Activated CD4-positive, alpha-beta T cell treated with anti-CD3 and anti-CD28 coated beads, Interleukin-2, amount 10 ng/mL, durations not matched to agents 24 days and 14 days (primary cell): ENCODE measurements at places on chromosomes 7 and 10.

DNA sequence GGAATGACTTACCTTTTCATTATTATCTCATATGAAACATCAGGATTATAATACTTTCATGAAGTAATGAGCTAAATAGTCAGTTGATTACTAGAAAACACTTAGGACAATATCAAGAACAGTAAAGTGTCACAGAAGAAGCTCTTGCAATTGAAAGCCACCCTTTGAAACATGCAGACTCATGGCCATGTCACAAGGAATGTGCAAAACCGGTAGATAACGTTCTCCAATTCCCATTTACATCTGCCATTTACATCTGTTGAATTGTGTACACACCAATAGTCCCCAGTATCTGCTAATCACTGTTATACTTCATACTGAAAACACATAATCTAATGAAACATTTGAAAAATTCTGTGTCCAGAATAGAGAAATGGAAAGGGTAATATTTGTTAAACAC is 237.5 kb downstream of the CREB5 start:
- no peak for DNase-seq

DNA sequence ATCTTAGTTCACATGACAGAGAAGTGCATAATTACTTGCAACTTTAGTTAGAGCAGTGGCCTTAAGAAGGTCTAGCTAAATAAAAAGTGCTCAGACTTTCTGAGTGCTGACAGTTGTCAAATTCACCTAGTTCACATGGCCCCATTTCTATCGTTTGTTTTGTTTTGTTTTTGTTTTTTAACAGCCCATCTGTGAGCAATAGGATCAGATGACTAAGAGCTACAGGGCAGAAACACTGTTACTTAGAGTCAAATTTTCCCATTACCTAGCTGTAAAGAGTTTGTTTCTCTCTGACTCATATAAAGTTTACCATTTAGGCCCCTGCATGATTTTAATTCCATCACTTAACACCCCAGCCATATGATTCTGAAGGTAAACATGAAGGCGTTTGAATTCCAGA is 18.8 kb downstream of the CAV1 start:
- no peak for DNase-seq

- no peak for DNase-seq
Observed at GRCh38 chr7:1607001-1607400, 37.2 kb upstream of the PSMG3 start.

DNA sequence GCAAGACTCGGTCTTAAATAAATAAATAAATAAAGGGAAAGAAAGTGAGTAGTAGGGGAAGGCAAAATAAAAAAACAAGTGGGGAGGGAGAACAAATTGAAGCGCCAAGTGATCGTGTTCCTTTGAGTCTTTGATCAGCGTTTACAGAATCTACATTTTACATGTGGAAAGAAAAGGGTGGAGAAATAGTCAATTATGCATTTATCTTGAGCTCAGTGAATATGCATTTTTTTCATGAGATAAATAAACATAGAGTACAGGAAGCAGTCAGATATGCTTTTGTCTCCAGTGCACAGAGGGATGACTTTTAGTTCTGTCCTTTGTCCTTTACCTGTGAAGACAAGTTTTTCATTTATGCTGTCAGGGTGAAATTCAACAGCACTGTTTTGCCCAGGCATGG is 6.1 kb upstream of the GUSB start:
- no peak for DNase-seq

GRCh38 chr7:12467837-12468236 is 64.2 kb upstream of the VWDE start:
- no peak for DNase-seq
